ENCODE measurements at places on chromosomes 5 and 9. TPM values are rescaled to one million over a fixed set of nuclear protein-coding genes. Genes with fewer than 3 reads are reported as not detected.

DNA sequence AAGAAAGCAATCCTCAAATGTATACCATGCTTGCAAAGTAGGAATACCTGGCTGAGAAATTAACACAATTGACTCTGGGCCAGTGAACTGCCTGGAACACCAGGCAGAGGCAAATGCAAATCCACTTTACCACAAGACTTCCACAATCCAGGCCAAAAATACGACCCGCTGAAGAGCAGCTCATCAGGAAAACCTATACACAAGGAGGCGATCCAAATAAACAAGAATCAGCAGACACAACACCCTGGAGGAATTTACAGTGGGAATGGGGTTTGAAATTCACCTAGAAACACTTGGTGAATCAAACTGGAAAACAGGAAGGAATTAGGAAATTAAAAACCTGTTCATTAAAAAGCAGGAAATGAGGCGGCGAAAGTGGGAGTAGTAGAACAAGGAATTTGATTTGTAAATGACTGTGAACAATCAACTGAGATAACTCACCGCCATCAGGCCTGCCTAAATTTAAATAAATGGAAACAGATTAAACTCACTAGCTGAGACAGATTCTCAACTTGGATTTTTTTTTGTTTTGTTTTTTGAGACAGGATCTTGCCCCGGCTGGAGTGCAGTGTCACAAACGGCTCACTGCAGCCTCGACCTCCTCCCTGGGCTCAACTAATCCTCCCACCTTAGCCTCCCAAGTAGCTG, 15.9 kb downstream of the CMBL start:
- no peak for DNase-seq

- DNase-seq: no peak
These were observed 16.6 kb upstream of the PCDHB2 start for GRCh38 chr5:141077826-141078225.

Gene GMCL2
- not detected for total RNA-seq

DNA sequence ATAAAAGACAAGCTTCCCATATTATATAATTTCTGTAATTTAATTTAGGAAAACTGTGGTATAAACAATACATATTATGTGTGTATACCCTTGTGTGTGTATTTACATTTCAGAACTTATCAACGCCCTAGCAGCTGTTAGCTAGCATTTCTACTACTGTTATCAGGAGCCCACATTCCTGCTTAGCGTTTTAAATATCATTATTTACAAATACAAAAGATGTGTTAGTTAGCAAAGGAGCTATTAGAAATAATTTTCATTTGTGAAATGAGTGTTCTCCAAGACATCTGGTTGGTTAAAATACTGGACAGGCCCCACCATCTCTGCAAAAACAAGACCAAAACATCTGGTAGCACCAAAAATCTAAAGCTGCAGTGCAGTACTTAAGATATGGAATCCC, 48.0 kb downstream of the EPB41L4A start:
- DNase-seq: no peak

Gene PTGR1
- 42.0 TPM for total RNA-seq

GRCh38 chr5:134003817-134004625, 754 bp downstream of the VDAC1 start:
- DNase-seq: peak; percentile 79

Gene SLC34A1
- not detected for total RNA-seq

DNA sequence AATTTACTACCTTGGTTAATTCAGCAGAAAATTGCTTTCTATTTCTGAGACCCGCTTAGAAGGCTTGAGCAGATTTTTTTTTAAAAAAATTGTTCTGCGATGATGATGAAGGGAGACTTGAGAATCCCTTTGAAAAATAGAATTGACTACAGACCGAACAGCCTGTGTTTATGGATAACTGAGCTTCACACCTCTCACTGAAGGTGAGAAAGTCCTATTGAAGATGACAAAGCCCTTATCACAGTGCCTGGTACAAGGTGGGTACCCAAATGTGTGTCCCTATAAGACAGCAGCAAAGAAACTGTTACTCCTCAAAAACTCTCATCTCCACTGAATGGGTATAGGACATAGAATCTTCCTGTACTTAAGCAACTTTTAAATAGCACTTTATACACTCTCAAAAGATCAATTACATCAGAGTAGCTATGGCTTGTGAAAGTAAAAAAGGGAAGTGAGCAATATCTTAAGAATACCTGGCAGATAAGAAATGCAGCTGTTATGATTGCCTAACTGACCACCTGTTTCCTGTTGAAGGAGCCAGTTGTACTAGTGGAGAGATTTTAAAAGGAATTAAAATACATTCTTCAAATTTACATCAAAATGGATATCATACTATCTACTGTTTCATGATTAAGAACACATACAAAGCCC, 419.7 kb downstream of the CHSY3 start:
- no peak for DNase-seq

Gene ITGA1
- 40.3 TPM for total RNA-seq

GRCh38 chr5:73233053-73233460, 60.1 kb downstream of the TMEM174 start:
- no peak for DNase-seq
